Hematopoietic multipotent progenitor cell treated with erythropoietin and hydrocortisone succinate and interleukin-3 and kit ligand, for 15 days (in vitro differentiated cells): ENCODE measurements at places on chromosomes 6 and 20.

- no peak for DNase-seq
Observed at GRCh38 chr20:5689463-5689862, 60.7 kb upstream of the SHLD1 start.

DNA sequence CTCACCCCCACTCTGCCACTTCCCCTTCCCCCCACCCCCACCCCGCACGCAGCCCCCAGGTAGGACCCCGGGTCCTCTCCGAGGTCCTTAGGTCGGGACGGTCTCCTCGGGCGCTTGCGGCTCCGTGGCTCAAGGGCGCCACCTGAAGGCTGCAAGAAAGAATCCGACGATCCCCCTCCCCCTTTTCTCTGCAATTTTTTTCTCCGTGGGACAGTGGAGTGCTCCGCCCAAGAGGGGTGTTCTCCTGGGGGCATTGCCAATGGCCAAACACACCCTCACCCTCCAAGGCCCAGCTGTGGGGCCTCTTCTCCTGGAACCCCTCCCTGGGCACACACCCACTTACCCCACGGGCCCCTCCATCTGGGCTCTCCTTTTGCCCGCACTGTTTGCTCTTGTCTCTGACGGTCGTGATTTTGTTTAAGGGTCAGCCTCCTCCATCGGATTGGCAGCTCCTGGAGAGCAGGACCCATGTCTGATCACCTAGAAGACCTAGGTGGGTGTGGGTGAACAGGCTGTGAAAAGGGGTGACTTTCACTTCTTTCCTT, 1.1 kb upstream of the TMEM74B start:
- DNase-seq = peak; percentile 50

DNA sequence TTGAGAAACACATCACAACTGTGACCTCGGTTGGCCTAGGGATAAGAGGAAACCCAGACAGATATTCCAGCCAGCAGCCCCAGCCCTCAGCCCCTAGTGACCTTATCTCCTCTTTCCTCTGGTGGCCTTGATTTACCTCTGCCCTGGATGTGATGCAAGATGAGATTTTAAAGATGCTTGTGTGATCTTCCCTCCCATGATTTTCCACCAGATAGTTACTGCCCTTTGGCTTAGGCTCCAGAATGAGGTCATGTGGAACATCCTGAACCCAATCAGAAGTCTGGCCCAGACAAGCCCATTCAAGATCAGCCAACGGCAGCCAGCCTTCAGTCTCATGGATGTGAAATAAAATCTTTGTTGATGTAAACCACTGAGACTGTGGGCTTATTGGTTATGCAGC, 104.0 kb downstream of the BANF2 start:
- DNase-seq = no peak

DNA sequence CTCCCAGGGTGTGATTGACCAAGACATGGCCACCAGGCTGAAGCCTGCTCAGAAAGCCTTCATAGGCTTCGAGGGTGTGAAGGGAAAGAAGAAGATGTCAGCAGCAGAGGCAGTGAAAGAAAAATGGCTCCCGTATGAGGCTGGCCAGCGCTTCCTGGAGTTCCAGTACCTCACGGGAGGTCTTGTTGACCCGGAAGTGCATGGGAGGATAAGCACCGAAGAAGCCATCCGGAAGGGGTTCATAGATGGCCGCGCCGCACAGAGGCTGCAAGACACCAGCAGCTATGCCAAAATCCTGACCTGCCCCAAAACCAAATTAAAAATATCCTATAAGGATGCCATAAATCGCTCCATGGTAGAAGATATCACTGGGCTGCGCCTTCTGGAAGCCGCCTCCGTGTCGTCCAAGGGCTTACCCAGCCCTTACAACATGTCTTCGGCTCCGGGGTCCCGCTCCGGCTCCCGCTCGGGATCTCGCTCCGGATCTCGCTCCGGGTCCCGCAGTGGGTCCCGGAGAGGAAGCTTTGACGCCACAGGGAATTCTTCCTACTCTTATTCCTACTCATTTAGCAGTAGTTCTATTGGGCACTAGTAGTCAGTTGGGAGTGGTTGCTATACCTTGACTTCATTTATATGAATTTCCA, 4.6 kb upstream of the SNRNP48 start:
- no peak for DNase-seq

- DNase-seq = no peak
Observed at GRCh38 chr20:42125426-42125825, 507.2 kb upstream of the CHD6 start.

GRCh38 chr6:71083308-71083820, 126.5 kb upstream of the B3GAT2 start:
- no peak for DNase-seq

DNA sequence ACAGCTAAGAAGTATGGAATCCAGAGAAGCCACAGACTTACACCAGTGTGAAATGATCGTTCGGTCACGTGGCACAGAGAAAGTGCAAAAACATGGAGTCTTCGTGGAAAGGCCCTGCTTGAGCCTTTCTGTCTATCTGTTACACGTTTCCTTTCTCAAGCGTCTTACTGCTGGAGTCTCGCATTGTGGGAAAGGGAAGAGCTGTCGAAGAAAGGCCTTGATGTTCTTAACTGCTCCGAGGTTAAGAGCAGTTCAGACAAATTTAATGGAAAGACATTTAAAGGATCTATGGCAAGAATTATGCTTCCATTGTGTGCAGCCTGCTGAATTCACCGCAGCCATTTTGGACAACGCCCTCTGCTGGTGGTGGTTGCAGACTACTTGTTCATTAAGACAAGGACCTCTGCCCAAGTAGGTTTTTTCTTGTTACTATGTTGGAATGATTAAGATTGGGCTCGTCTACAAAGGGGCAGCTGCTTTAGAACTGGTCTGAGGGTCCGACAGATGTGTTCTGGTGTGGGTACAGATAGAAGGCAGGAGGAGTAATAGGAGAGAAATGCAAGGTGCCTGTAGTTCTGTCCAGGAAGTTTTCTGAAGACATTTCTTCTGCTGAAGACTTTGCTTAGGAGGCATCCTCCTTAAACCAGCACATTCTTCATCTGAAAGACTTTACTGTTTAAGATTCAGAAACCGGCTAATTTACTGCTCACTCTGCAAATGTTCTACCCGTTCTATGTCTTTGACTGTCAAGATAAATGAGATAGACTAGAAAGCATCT, 24.7 kb upstream of the CCN6 start:
- DNase-seq = peak; percentile 66

- DNase-seq = no peak
Observed at GRCh38 chr20:60008130-60008808, 50.0 kb downstream of the CDH26 start.

DNA sequence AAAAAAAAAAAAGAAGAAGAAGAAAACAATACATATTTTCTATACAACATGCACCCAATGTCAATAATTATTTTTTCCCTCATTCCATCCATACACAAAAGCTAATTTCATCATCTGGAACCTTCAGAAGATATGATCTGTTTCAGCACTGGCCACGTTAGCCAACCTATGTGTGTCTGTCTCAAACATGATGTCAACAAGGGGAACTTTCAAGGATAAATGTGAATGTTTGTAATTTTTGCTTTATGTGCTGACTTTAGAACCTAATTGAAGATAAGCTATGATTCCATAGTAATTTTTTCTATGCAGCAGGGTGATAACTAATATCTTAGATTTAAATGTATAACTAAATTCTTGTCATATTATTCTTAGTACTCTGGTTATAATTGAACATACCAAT, 37.9 kb downstream of the IPCEF1 start:
- DNase-seq = no peak

DNA sequence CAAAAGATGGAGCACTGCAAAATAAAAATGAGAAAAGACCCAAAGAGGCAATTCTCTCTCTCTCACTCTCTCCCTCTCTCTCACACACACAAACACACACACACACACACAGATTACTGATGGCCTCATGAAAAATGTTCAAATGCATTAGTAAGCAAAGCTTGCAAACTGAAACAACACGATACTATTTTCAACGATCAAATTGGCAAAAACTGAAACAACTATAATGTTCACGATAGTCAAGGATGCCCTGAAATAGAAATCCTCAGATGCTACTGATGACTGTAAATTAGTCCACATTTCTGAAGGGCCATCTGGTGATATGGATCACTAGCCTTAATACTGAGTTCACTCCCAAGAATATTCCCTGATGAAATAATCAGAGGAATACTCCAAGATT, 100.8 kb downstream of the TRERF1 start:
- no peak for DNase-seq

- no peak for DNase-seq
Observed at GRCh38 chr6:162157167-162157870, 570.2 kb downstream of the PRKN start.

DNA sequence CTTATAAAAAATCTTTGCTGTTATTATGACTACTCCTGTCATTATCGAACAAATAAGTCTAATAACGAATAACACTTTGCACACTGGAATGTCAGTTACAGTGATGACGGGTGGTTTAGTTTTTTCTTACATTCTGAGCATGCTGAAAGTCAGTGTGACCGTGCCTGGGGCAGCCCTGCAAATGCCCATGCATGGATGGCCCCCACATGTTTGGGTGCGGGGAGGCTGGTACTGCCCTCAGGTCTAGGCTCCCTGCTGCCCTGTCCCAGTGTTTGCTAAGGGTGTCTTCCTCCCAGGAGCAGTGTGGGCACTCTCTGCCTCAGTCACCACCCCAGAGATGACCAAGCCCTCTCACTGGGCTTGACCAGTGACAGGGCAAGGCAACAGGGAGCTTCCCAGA, 3.0 kb downstream of the CSTL1 start:
- no peak for DNase-seq

DNA sequence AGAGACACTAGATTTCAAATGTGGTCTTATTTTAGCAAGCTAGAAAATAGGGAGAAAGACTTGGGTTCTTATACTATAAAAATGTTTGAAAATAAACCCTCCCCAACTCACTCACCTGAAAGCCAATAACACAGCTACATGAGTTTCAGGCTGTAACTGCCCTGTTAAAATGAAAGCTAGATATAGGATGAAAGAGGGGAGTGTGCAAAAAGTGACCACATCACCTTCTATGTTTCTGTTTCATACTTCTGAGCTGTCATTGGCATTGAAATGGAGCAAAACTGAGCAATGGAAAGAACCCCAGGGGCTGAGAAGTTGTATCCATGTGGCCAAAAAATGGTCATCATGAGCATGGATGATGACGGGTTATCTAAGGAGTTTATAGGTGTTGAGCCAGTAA, 148.1 kb upstream of the TENT5A start:
- no peak for DNase-seq

GRCh38 chr6:159973406-159973805, 4.5 kb downstream of the IGF2R start:
- no peak for DNase-seq

GRCh38 chr6:142027074-142027473, 105.7 kb upstream of the GJE1 start:
- DNase-seq = no peak

DNA sequence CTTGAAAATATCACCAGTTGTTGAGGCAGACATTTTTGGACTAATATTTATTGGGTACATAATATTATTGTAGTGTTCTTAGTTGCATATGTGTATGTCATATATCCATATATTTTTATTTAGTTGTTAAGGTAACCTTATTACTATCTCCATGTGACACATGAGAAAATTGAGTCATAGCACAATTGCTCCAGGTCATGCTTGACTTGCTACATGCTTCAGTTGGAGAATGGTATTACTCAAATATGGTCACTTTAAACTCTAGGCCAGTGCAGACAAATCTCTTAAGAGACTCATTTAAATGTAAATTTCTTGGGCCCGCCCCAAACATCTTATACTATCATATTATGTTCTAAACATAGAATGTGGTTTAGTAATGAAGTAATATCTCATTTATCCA, 246.1 kb downstream of the RIMS1 start:
- DNase-seq = no peak

GRCh38 chr6:117619178-117619577, 16.9 kb upstream of the GOPC start:
- no peak for DNase-seq

GRCh38 chr6:4336778-4337442, 201.5 kb upstream of the ECI2 start:
- no peak for DNase-seq

DNA sequence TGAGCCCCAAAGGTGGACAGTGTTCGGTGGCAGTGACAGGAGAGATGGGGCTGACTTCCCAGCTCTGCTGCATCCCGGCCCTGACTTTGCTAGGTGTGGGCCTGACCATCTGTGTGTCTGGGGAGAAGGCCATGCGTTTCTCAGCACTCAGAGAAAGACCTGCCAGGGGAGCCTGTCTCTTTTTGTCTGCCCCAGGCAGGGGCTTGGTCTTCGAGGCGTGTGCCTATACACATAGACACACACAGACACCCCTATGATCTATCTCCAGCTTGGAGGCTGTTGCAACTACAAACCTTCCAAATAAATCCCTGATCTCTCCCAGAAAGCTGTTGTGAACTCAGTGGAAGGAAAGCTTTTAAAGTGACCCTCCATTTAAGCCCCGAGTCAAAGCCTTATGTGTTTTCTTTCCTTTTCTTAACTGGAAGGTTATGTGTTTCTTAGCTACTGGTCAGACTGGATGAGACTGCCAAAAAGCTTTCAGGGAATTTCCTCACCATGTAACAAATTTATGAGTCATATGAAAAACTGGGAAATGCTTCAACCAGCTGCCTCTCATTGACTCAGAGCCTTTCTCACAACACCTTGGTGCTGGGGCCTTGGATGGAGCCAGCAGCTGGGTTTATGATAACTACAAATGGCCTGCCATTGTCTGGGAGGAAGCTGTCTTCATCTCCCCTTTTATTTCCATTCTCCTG, 102.6 kb downstream of the CDC5L start:
- DNase-seq = no peak

DNA sequence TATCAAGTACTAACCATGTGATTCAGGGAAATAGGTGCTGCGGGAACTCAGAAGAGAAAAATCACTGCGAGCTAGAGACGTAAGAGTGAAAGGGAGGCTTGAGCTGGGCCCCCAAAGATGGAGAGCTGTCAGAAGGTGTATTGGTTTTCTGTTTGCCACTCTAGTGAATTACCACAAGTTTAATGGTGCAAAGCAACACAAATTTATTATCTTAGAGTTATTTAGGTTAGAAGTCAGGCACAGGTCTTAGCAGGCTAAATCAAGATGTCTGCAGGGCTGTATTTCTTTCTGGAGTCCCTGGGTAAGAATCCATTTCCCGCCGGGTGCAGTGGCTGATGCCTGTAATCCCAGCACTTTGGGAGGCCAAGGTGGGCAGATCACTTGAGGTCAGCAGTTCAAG, 2.5 kb downstream of the ZSWIM3 start:
- no peak for DNase-seq

GRCh38 chr20:11799281-11799684, 118.4 kb upstream of the BTBD3 start:
- DNase-seq = no peak

DNA sequence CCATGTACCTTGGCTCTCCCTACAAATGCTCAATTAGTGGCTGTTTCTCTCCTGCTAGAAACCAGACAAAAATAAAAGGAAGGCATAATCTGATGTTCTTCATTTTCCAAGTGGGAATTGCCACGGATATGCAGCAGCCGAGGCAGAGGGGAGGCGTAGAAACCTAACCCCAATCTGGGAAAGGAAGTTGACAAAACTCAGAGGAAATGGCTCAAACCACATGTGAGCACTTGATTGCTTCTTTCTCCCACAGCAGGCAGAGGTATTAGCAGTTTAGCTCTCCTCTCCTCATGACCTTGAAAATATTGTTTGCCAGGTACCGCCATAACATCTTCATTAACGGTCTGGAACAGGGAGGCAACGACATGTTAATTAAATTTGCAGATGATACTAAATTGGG, 3.8 kb upstream of the MLN start:
- no peak for DNase-seq

- DNase-seq = no peak
Observed at GRCh38 chr20:56698749-56699148, 69.6 kb downstream of the TFAP2C start.

GRCh38 chr6:88626460-88626859, 337.0 kb downstream of the RNGTT start:
- no peak for DNase-seq
